ENCODE measurements at places on chromosomes 13 and 19.

DNA sequence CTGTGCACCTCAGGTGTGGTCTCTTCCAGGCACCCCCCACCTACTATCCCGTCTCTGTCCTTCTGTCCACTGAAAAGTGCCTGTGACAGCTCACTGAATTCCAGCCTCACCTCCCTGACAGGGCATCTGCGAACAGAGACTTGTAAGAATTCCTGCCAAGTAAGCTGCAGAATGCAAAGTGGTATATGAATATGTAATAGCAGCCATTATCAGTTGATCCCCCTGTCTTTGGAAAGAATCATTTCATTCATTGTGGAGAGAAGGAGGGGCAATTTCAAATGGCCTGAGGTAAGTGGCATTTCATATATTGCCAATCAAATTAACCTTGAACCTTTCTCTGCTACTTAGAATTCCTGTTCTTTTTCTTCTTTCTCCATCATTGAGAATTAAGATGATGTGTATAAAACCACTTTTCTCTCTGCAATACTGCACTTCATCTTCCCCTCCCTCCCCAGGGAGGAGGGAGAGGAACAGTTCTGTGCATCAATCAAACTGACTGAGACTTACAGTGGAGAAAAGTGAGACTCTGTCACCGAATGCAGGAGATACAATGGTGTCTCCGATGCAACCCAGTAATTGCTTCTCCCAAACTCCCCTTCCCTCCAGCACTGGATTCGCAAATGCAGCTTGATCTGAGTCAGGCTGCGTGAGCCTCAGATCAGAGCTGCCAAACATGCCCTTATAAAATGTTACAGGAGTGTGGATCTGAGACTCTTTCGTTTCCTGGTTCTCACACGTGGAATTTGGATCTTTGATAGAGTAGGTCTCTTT, 91.7 kb downstream of the SLC10A2 start:
- no peak for DNase-seq

GRCh38 chr13:40002016-40002415, 346.6 kb downstream of the COG6 start:
- DNase-seq = no peak

- no peak for DNase-seq
These were observed 53.3 kb upstream of the C13orf46 start for GRCh38 chr13:114027046-114027715.

- no peak for DNase-seq
These were observed 8.6 kb upstream of the MYCBP2 start for GRCh38 chr13:77335543-77335942.

DNA sequence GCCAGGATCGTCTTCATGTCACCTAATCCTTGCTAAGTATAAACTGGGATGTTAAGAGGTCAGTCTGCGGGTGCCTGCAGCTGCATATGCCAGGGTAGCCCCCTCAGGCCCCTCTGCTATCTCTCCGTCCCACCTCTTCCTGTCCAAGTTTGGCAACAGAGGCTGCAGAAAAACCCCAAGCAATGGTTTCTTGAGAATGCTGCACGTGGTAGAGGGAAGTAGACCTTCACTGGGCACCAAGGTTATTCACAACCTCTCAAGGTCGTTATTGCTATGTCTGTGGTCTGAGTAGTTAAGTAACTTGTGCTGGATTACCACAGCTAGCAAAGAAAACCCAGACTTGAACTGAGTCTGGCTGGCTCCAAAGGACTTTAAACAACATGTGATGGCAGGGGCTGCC, 77.9 kb upstream of the XPO4 start:
- no peak for DNase-seq

DNA sequence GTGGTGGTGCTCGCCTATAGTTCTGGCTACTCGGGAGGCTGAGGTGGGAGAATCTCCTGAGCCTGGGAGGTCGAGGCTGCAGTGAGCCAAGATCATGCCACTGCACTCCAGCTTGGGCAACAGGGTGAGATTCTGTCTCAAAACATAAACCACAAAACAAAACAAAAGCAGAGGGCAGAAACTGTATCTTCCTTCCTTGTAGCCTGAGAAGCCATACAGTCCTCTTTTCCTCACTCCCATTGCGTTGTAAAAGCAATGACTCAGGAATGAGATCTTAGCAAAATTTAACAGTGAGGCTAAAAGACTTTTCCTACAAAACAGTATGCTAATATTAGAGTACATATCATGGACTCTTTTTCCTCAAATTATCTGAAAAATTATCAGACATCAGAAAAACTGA, 130.9 kb downstream of the SHISA2 start:
- DNase-seq = no peak

DNA sequence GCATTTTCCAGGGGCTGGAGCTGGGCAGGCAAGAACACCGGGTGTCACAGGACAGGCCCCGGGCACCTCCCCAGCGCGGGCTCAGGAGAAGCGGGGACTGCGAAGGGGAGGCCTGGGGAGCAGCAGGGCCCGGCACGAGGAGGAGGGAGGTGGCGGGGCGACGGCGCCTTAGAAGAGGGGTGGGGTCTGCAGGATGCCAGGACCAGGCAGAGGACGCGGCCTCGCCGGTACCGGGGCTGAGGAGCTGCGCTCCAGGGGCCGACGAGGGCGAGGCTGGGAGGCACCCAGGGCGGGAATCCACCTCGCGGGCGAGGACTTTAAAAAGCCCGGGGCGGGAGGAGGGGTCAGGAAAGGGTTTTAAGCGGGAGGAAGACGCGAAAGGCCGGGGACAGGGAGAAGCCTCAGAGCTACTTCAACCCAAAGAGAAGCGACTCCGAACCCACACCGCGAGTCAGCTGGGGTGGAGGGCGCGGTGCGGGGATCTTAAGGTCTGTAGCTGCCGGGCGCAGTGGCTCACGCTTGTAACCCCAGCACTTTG, 665 bp downstream of the ZNF347 start:
- DNase-seq = peak; percentile 32

DNA sequence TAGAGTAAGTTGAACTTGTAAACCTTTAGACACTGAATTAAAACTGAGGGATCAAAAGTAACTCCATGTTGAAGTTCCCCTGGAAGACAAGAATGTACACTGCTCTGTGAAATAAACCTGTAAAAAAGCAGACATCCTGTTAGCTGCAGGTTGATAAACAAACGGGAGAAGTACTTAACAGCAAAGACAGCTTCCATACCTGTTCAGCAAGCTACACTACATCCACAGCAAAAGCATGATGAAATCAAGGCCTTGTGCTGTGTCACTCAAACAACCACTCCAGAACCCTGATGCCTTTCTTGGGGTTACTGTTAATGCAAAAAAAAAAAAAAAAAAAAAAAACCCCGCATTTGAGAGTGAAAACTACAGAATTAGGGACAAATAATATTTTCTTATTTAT, 20.8 kb downstream of the ANKRD10 start:
- DNase-seq = no peak

DNA sequence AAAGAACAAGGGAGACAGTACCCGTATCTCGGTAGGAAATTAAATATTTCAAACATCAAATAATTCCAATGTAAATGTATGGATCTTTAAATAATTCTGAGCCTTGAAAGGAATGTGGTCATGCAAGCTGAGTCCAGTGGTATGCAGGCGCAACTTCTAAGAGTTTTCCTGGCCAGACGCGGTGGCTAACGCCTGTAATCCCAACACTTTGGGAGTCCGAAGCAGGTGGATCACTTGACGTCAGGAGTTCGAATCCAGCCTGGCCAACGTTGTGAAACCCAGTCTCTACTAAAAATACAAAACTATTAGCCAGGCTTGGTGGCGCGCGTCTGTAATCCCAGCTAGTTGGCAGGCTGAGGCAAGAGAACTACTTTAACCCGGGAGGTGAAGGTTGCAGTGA, 1.1 kb upstream of the ZNF845 start:
- no peak for DNase-seq

- DNase-seq = no peak
These were observed 196.5 kb downstream of the TEX29 start for GRCh38 chr13:111516712-111517640.

DNA sequence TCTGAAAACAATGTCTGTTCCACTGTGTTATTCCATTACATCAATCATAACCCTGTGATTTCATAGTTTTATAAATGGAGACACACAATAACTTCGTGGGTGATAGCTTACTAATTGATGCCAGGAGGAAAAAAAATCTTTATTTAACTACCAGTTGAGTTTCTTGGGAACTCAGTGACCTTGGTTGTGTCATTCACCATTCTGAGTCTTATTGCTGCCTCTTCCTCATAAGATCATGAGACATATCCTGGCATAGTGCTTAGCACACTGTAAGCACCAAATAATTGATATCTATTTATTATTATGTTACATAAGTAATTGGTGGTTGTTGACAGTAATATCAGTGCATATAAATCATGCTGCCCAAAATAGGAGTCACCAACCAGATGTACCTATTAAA, 39.1 kb upstream of the SIN3B start:
- no peak for DNase-seq

- DNase-seq = no peak
These were observed 25.7 kb upstream of the MTUS2 start for GRCh38 chr13:28794396-28794795.

GRCh38 chr13:97600458-97601075, 166.6 kb downstream of the RAP2A start:
- no peak for DNase-seq

DNA sequence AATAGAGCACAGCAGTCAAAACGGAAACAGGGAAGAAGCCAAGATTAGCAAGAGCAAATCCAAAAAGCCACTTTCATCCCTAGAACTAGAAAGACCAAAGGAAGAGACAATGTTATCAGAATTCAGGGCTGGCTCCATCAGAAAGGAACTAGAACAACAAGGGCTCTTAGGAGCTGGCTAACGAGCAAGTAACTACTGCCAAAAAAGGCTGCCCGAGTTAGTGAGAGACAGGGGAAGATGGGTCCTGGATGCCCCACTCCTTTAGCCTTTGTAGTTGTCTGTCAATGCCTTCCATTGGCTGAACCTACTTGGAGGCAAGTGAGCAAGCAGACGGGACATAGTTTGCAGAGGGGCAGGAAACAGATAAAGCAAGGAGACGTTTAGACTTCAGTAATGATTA, 240.4 kb downstream of the KLF12 start:
- DNase-seq = no peak

All from activated B cell treated with CpG ODN at 0.5 μM for 24 hours (primary cell).